Ammon's horn (tissue), 1 donor: ENCODE measurements at places on chromosomes 16 and 17.

DNA sequence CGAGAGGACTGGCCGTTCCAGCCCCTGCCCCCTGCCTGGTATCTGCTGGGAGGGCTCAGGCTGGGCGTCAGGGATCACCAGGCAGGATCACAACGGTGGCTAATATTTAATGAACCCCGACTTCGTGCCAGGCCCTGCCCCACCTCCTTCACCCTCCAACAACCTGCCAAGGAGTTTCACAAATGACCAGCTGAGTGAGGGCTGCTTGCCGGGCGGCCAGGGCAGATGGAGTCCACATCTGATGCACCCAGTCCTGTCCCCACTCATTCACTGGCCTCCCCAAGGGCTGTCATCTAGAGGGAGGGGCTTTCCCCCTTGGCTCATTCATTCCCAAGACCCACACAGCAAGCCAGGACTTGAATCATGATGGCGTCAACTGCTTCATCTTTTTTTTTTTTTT lies 17.5 kb downstream of the UBALD1 start:
- DNase-seq, result no peak

GRCh38 chr17:81930142-81931125 lies 2.9 kb upstream of the MAFG start:
- DNase-seq, result no peak

DNA sequence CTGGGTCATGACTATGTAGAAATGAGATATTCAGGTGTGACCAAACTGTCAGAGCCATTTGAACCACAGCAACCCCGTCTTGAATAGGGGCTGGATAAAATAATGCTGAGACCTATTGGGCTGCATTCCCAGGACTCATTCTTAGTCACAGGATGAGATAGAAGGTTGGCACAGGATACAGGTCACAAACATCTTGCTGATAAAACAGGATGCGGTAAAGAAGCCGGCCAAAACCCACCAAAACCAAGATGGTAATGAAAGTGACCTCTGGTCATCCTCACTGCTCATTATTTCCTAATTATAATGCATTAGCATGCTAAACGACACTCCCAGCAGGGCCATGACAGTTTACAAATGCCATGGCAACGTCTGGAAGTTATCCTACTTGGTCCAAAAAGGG lies 545.5 kb downstream of the TMEM114 start:
- DNase-seq, result no peak

GRCh38 chr17:73850426-73850825 lies 206.2 kb upstream of the SDK2 start:
- DNase-seq, result no peak

DNA sequence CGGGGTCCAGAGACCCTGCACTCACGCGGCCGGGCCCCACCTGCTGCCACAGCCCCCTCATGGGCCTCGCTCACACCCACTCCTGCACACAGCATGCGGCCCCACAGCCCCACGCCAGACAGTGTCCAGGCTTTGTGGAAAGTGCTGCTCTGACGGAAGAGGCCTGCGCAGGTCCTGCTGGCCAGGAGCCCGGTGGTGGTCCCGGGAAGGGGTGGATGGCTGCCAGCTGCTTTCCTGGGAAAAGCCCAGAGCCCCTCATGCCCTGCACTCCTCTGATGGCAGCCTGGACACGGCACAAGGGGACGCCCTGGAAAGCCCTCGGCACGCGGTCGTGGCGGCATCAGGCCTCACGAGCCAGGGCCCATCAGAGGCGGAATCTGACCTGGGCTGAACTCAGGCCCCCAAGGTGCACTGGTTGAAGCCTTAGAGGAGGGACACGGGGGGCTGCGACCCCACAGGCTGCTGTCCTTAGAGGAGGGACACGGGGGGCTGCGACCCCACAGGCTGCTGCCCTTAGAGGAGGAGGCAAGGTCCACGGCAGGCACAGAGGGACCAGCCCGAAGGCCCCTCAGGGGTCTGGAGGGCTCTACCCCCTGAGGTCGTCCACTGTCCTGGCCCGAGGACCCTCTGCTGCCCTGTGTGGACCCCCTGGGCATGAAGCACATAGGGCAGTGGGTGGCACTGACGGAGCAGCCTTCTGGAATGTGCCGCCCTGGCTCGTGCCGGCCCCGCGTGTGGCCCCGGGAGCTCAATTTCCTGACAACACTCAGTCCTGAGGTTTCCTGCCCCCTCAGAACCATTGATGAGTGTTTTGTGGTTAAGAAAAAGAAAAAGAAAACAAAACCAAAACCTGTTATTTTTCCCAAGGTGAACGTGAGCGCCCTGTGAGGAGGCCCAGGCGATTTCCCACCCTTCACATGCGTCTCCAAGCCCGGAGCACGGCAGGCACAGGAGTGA lies 22.1 kb downstream of the SOX8 start:
- no peak for DNase-seq

DNA sequence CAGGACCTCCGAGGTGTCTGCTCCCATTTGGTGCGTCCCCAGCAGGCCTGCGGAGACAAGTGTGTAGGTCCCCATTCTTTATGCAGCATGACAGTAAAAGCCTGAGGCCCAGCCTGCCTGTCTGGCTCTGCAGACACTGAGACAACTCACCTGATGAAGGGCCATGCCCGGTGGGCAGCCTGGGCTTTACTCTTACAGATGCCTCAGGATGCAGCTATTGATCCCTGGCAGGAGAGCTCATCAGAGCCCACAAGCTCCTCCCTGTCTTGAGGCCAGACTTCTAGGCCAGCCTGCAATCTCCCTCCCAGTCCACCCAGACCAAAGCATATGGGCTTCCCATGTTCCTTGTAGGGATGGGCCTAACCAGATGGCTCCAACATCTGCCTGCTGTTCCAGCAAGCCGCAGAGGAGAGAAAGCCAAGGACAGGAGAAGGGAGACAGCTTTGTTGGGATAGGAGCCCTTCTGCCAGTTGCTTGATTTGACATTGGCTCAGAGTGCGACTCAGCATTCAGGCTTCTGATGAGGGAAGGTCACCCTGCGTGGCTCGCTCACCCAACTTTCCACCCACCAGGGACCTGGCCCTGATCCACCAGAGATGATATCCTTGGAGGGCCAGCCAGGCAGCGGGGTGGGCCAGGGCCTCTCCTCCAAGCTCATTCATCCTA lies 87.5 kb downstream of the SOCS1 start:
- DNase-seq, result no peak

- DNase-seq, result no peak
Observed at GRCh38 chr16:13612623-13613022, 307.3 kb upstream of the ERCC4 start.

- DNase-seq, result no peak
Observed at GRCh38 chr17:11506635-11507034, 91.6 kb upstream of the DNAH9 start.

- no peak for DNase-seq
Observed at GRCh38 chr17:5508810-5509209, 22.4 kb downstream of the MIS12 start.

DNA sequence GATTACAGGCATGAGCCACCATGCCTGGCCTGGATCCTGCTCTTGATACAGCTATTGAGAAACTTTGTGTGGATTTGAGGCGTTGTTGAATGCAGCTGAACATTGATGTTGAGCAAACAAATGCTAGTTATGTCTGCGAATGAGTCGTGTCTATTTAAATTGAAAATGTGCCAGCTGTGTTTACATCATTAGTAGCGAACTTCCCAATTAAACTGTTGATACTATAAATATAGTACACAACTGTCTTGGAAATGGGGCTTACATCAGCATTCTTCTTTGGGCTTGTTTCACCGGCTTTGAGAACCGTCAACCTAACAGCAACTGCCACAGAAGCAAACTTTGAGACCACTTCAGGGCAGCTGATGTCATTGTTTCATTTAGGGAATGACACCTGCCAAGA lies 251.9 kb downstream of the RBFOX1 start:
- DNase-seq, result no peak

GRCh38 chr16:56673921-56674320 lies 4.3 kb downstream of the MT1H start:
- DNase-seq, result peak; percentile 35

DNA sequence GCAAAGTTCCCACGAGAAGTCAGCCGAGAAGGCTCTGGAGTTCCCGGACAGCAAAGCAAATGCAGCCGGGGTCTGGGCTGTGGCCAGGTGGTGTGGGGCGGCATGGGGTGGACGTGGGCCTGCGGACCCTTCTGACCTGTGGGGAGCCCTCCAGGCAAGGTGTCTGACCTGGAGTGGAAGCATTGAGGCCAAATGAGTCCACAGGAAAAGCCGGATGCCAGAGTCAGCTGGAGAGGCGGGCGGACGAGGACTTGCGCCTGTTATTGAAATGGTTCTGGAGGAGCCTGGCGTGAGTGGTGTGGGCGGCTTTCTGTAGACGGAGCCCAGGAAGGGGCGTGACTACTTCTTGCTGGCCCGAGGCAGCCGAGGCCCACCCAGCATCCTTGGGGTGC lies 50.5 kb upstream of the ZNF750 start:
- DNase-seq, result no peak

DNA sequence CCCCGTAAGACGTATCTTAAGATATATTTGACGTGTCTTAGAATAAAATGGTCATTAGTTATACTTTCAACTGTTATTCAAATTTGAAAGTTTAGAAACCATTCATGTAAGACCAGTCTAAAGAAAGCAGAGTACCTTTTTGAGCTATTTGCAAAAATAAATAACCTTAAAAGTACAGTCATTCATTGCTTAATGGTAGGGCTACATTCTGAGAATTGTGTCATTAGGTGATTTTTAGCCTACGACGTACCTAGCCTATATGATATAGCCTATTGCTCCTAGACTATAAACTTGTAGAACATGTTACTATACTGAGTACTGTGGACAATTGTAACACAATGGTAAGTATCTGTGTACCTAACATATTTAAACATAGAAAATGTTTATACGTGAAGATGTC lies 139.2 kb downstream of the PHKB start:
- no peak for DNase-seq

DNA sequence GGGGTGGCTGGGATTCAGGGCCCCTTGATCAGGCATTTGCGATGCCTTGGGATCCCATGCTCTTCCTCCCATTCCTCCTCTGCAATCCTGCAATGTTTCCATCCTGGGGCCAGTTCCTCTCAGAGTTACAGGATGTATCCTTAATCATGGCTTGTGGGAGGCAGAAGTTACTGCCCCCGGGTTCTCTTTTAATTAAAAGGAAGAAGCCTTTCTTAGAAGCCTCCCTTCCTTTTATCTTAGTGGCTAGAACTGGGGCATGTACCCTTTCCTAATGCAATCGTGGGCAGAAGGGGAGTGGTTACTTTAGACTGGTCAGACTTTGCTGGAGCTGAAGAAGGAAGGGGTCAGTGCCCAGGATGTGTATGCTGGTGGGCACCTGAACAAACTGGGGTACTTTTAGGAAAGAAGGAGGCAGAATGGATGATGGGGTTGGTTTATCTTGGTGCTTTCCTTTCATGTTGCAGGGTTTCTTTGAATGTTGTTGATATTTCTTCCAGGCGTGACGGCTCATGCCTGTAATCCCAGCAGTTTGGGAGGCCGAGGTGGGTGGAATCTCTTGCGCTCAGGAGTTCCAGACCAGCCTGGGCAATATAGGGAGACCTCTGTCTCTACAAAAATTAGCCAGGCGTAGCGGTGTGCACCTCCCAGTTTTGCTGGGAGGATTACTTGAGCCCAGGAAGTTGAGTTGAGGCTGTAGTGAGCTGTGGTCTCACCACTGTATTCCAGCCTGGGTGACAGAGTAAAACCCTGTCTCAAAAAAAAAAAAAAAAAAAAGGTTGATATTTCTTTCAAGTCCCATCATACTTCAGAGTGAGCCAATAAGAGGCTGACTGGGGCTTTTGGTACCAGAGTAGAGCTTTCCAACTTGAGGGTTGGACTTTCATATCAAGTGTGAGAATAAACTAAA lies 13.2 kb upstream of the SPN start:
- DNase-seq, result no peak

DNA sequence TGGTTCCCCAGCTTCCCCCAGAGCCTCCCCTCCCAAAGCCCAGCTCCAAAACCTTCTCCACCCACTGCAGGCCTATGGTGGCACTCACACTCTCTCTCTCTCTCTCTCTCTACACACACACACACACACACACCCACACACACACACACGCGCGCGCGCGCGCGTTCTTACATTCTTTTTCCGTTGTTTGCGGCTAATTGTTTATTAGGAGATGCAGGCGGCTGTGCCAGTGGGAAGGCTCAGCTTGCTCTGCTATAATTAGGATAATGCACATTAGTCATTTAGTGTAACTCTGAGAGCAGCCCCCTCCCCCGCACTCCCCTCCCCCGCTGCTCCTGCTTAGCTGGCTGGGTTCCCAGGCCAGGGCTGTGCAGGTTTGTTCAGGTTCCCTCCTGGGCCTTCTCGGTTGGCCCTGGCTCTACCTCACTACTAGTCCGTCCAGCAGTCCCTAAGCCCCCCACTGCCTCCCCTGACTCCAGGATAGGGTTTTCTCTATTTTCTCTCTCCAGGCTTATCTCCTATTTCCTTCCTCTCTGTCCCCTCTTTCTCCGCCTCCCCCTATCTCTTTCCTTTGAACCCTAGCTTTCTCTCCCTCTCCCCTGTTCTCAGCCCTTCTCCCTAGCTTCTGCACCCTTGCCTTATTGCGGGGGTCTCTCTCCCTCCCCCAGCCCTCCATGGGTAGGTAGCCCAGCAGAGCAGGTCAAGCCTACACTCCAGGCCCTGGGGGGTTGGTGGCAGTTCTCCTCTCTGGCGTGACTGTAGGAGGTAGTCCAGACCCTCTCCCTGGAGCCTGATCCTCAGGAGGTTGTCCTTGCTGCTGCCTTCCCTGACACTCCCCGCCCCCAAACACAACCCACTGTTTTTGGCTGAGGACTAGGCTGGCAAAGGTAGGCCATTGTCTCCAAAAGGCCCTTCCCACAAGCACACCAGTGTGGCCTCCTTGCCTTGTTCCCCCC lies 34.0 kb downstream of the TMEM132E start:
- DNase-seq, result peak; percentile 48

- DNase-seq, result no peak
Observed at GRCh38 chr17:1104222-1104621, 75.6 kb downstream of the ABR start.

- DNase-seq, result no peak
Observed at GRCh38 chr16:27703121-27703520, 153.2 kb downstream of the KATNIP start.

DNA sequence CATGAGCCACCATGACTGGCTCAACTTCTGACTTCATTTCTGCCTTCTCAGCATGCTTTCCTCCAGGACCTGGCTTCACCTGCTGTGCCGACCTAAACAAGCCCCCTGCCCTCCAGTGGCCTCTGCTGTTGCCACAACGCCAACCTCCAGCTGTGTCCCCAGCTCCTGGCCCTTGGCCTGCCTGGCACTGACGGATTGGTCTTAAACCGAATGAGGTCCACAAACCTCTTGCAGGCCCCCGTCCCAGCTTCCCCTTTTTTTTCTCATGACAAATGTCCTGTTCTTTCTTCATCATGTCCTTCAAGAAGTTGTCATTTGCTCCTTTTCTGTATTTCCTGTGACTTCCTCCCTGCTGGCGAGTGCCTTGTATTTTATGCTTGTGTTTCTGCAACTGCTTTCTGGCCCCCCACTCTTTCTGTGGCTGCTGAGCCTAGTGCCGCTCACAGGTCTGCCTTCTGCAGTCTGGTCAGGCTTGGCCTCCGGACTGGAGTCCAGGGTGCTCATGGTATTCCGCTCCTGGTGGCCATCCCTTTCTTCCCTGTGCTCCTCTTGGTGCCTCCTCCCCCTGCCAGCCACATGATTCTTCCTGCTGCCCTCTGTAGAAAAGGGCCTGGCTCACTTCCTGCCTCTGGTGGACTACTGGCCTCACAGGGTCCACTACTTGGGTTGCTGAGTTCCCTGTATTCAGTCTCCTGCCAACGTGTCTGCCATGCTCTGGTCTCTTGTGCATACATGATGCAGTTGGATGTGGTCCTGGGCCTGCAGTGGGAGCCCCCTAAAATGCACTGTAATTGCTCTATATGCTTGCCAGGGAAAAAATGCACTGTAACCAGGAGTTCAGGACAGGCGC lies 2.9 kb downstream of the ATP6V0C start:
- peak; percentile 73 for DNase-seq
